ENCODE measurements at places on chromosomes 5 and 9.
A peak's percentile ranks its signal among the peaks of the same experiment; 100 is the strongest.

- DNase-seq: peak; percentile 74
- H3K27ac ChIP-seq: no peak overlapping the region
- no peaks in the 10 kb centered on the region for H3K36me3 ChIP-seq
Measured at GRCh38 chr5:68460147-68460798, 244.7 kb downstream of the PIK3R1 start.

DNA sequence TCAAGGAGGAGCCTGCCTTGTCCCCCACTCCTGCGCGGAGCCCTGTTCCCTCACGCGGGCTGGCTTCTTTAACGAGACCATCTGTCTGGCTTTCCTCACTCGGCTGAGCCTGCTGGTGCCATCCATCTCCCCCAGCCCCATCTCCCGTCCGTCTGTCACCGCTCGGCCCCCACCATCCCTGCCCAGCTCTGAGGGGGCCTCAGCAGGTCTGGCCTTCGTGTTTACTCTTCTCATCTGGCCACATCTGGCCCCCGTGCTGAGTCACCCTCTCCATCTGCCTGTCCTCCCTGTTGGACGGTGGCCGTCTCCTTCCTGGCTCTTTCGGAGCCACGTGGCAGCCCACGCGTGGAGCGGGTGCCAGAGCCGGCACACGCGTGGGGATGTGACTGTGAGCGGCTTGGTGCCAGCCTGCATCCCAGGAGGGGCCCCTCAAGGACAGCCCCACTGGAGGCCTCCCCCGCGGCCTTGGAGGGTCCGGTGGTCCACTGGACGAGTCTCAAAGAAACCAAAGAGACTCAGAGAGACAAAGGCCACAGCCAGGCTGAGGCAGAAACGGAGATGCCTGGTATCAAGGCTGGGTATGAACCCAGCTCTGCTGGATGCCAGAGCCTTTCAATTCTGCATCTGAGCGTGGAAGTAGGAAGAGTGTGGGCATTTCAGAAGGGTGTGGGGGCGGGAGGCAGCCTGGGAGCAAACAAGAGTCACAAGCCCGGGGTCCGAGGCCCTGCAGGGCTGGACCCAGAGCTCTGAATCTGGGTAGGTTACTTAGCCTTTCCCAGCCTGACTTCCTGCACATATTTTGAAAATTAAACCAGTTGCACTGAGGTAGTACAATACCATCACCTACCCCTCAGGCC is 76.7 kb upstream of the UNC5A start:
- H3K27ac ChIP-seq: no peak overlapping the region
- no peaks in the 10 kb centered on the region for H3K4me1 ChIP-seq
- H3K36me3 ChIP-seq: no peaks in the 10 kb centered on the region
- no peak overlapping the region for H3K4me3 ChIP-seq
- DNase-seq: no peak
- H3K27me3 ChIP-seq: no peaks in the 10 kb centered on the region

GRCh38 chr9:133628766-133629165 is 7.4 kb upstream of the DBH start:
- no peak overlapping the region for H3K4me3 ChIP-seq
- no peak overlapping the region for H3K27ac ChIP-seq
- H3K27me3 ChIP-seq: no peaks in the 10 kb centered on the region
- no peaks in the 10 kb centered on the region for H3K4me1 ChIP-seq

- DNase-seq: no peak
- no peaks in the 10 kb centered on the region for H3K36me3 ChIP-seq
- no peaks in the 10 kb centered on the region for H3K27me3 ChIP-seq
Measured at GRCh38 chr5:77420940-77421339, 71.2 kb downstream of the WDR41 start.

GRCh38 chr9:109739760-109740159 is 40.2 kb upstream of the PALM2AKAP2 start:
- no peak overlapping the region for H3K27ac ChIP-seq
- no peak for DNase-seq
- H3K27me3 ChIP-seq: no peaks in the 10 kb centered on the region
- H3K4me3 ChIP-seq: no peak overlapping the region

GRCh38 chr9:96782235-96782634 is 4.3 kb upstream of the ZNF510 start:
- H3K27me3 ChIP-seq: no peaks in the 10 kb centered on the region
- DNase-seq: no peak
- H3K27ac ChIP-seq: no peak overlapping the region
- H3K4me1 ChIP-seq: peaks cover 3% of the 10 kb centered on the region

DNA sequence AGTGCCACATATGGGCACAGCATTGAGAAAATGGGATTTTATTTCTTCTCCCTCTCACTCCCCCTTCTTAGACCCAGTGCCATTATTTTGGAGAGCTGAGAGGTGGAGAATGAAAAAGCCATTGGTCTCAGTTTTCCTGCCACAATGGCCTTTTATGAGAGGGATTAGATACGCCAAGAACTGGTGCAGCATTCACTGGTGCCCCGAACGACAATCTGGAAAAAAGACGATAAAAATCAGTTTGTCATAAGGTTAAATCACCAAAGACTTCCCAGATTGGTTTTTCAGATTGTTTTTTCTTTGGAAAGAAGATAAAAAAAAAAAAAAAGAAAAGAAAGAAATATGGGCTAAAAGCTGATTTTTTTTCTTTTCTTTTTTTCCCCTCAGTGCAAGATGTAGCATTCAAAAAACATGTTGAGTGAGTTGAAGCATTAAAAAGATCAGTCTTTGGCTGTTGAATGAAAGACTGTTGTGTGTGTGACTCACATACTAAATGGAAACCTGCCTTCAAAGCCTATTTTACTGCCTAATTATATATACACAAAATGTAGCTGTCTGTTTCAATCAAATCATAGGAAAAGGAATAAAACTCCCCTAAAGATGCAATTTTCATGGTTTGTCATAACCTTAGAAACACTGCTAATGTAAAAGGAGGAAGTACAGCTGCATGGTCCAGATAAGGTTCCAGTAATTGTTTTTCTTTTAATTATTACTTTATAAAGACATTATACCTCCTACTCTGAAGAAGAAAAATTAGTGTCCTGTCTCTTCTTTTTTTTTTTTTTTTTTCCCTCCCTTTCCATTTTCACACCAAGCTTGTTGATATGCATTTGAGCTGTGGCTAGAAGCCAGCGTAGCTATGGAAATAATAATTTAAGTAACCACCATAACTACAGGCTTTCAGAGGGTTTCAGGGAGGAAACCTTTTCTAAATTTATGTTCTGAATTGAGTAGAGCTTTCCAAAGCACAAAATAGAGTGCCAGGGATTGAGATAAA is 27.2 kb upstream of the ZNF608 start:
- no peak for DNase-seq
- no peaks in the 10 kb centered on the region for H3K27me3 ChIP-seq
- H3K4me1 ChIP-seq: no peaks in the 10 kb centered on the region
- H3K36me3 ChIP-seq: no peaks in the 10 kb centered on the region

DNA sequence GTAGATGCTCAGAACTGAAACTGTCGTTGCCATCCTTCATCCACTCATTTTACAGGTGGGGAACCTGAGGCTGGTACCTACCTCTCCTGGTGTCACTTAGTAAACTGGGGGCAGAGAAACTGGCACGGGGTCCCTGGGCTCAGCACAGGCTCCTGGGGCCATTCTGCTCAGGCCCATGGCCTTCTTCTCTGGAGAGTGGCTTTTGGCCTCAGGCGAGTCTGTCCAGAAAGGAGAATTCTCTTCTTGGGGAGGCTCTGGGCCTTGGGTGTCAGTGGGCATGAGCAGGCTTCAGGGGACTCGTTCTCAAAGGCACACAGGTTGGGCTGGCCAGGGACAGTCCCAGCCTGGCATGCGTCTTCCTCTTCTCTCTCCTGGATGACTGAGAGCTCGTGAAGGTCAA is 24.6 kb downstream of the COL5A1 start:
- no peak overlapping the region for H3K27ac ChIP-seq
- no peaks in the 10 kb centered on the region for H3K36me3 ChIP-seq
- H3K27me3 ChIP-seq: no peaks in the 10 kb centered on the region
- no peak overlapping the region for H3K4me3 ChIP-seq

DNA sequence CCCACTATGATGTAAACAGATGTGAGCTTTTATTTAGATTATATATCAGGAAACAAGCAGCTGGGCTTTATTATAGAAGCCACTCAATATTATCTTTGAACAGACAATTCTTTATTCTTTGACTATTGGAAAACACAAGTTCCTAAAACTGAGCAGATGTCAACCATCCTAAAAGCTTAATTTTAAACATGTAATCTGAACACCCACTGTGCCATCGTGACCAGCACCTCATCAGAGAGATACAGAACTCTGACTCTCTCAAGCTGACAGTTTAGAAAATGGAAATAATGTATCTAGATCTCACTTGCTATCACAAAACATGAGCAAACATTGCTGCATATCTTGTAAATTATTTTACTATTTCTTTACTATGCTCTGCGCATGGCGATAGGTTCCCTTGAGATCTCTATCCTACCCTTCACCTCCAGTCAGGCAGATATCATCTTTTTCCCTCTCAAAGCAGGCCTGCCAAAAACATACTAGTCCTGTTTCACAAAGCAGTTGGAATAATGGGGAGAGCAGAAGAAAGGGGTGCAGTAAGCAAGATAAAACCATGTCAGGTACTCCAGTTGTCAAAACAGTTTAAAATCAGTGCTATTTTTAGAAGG is 151.0 kb downstream of the KIAA0825 start:
- H3K4me3 ChIP-seq: no peak overlapping the region
- no peak for DNase-seq
- no peaks in the 10 kb centered on the region for H3K4me1 ChIP-seq
- H3K36me3 ChIP-seq: no peaks in the 10 kb centered on the region

- no peaks in the 10 kb centered on the region for H3K27me3 ChIP-seq
- H3K36me3 ChIP-seq: no peaks in the 10 kb centered on the region
- no peak overlapping the region for H3K27ac ChIP-seq
- H3K4me1 ChIP-seq: no peaks in the 10 kb centered on the region
- H3K4me3 ChIP-seq: no peak overlapping the region
Measured at GRCh38 chr5:118692811-118693342, 295.5 kb downstream of the DTWD2 start.

DNA sequence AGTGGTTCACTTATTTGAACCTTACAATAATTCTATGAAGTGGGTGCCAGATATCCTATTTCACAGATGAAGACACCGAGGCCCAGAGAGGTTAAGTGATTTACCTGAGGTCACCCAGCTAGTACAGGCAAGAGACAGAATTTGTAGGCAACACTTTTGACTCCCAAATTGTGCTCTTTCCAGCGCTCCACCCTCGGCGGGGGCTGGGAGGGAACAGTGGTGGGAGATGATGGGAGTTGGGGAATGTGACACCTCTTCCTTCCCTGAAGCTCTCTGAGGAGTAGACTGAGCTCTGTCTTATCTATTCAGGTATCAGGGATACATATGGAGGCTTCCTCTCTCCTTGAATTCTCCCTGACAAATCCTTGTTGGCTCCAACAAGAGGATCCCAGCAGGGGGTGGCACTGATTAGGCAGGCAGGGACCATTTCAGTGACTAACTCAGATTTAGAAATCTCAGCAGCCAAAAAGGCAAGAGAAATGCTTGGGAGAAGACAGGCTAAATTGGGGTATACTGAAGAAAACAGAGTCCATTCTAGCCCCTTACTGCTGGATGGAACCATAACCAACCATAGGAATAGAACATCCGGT is 95.8 kb upstream of the PANK3 start:
- no peaks in the 10 kb centered on the region for H3K36me3 ChIP-seq
- DNase-seq: peak; percentile 10
- H3K27me3 ChIP-seq: no peaks in the 10 kb centered on the region
- H3K4me3 ChIP-seq: no peak overlapping the region
- no peaks in the 10 kb centered on the region for H3K4me1 ChIP-seq

GRCh38 chr5:31855134-31856040 is 216.5 kb downstream of the PDZD2 start:
- no peak overlapping the region for H3K27ac ChIP-seq
- H3K4me3 ChIP-seq: peak overlapping the region; percentile 46
- H3K36me3 ChIP-seq: no peaks in the 10 kb centered on the region
- peak; percentile 19 for DNase-seq
- peaks cover 24% of the 10 kb centered on the region for H3K4me1 ChIP-seq

GRCh38 chr9:108724122-108724521 is 131.7 kb downstream of the ACTL7B start:
- DNase-seq: no peak
- no peaks in the 10 kb centered on the region for H3K4me1 ChIP-seq
- no peaks in the 10 kb centered on the region for H3K27me3 ChIP-seq

DNA sequence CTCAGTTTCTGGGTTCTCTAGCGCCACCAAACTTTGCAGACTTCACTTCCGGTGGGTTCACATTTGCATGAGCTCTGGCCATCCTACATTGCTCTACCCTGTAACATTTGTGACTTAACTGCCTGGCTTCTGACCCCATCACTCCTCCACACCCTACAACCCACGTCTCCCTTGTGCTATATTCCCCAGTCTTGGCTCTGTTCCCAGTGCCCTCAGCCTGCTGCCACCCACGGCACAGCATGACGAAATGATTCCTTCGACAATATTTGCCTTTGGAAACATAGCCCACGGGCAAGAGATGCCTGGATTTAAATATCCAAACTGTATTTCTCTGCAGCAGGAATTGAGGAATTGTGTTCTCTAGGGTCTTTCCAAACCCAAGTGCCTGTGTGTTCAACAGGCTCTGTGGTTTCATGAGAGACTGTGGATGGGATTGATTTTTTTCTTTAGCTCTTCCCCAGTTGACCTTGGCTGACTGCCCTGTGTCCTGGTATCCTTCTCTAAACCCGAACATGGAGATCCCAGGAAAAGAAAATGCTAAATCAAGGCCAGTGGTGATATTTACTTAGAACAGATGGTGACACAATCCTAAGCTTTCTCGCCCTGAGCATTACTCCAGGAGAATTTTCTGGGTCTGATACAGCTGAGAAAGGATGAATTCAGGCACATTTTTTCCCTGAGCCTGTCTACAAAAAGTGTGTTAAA is 44.4 kb upstream of the GRIA1 start:
- no peaks in the 10 kb centered on the region for H3K36me3 ChIP-seq
- H3K4me3 ChIP-seq: no peak overlapping the region
- peak; percentile 27 for DNase-seq
- no peaks in the 10 kb centered on the region for H3K27me3 ChIP-seq
- H3K27ac ChIP-seq: no peak overlapping the region

- H3K36me3 ChIP-seq: no peaks in the 10 kb centered on the region
- no peak overlapping the region for H3K4me3 ChIP-seq
- H3K27me3 ChIP-seq: no peaks in the 10 kb centered on the region
- H3K4me1 ChIP-seq: no peaks in the 10 kb centered on the region
- DNase-seq: no peak
Measured at GRCh38 chr5:178194026-178194425, 6.9 kb upstream of the GMCL2 start.

DNA sequence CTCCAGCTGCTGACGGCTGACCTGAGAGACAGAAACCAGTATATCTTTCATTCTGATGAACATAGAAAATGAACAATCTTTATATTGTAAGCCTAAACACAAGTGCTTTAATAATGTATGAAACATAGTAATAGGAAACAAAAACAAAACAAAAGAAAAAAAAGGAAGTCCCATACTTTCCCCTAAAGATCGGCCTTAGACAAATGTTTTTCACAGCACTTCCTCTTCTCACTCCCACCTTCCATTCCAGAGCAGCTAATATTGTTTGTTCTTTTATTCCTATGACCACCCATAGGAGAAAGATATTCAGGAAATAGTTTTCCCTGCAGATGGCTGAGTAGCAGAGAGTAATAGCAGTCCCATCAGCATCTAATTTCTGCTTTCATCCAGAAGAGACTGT is 194.4 kb upstream of the SLC27A6 start:
- H3K4me1 ChIP-seq: no peaks in the 10 kb centered on the region
- no peaks in the 10 kb centered on the region for H3K36me3 ChIP-seq
- no peak overlapping the region for H3K4me3 ChIP-seq
- no peak overlapping the region for H3K27ac ChIP-seq
- DNase-seq: no peak
